ENCODE measurements at places on chromosomes 6 and 20.
A peak's percentile ranks its signal among the peaks of the same experiment; 100 is the strongest.

DNA sequence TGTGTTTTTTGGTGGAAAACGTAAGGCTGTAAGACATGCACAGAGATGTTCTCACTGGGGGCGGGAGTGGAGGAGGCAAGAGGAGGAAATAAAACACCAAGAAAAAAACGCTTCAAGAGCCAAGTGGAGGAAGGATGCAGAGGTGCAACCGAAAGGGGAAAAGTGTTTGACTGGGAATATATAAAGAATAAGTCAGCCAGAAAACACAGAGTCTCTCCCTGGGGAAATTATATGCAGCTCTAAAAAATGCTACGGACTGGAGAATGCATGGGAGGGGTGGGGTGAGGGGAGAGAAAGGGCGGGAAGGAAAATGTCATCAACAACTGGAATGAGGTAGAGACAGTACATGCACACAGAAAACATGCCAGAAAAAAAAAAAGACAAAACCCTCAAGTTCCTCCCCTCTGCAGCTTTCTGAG is 133.5 kb downstream of the SCML4 start:
- DNase-seq = peak; percentile 83

- no peak for DNase-seq
These were observed 108.6 kb downstream of the VIP start for GRCh38 chr6:152859225-152859624.

GRCh38 chr6:40256831-40257230 is 322.6 kb upstream of the MOCS1 start:
- DNase-seq = no peak

- no peak for DNase-seq
These were observed 52.3 kb downstream of the SLX4IP start for GRCh38 chr20:10487142-10488136.

GRCh38 chr6:163063561-163063960 is 335.8 kb downstream of the PACRG start:
- DNase-seq = no peak

- peak; percentile 81 for DNase-seq
These were observed 80.4 kb upstream of the BTN3A2 start for GRCh38 chr6:26284537-26285142.

GRCh38 chr20:25284131-25284601 is 36.3 kb downstream of the PYGB start:
- DNase-seq = peak; percentile 8

DNA sequence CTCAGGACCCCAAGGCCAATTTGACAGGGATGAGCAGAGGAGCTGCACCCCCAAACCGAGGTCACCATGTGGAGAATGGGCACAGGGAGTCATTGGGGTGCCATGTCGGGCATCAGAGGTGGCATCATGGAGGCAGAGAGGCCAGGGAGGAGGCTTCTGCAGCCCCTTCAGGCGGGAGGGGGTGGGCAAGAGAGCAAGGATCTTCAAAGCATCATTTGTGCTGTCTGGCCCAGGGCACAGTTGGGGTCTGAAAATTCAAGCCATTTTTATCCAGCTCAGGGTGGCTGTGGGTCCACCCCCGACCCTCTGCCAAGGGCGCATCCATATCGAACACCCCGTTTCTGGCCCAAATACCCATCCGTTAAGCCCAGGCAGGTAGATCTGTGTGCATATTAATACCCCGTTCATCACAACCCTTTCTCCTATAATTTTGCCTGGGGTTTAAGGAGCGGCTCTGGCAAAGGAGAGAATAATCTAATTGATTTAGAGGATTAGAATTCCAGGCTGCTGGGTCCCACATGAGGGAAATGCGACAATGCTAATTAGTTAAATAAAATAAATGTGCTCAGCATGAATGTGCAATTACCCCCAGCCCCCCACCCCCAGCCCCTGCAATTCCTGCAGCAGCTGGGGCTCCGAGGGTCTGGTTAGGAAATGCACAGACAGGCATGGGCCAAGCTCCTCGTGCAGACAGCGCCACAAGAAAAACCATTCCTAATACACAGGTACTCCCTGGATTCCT is 31.9 kb downstream of the VSTM2L start:
- DNase-seq = no peak

GRCh38 chr20:50329981-50330503 is 139.4 kb downstream of the CEBPB start:
- no peak for DNase-seq

DNA sequence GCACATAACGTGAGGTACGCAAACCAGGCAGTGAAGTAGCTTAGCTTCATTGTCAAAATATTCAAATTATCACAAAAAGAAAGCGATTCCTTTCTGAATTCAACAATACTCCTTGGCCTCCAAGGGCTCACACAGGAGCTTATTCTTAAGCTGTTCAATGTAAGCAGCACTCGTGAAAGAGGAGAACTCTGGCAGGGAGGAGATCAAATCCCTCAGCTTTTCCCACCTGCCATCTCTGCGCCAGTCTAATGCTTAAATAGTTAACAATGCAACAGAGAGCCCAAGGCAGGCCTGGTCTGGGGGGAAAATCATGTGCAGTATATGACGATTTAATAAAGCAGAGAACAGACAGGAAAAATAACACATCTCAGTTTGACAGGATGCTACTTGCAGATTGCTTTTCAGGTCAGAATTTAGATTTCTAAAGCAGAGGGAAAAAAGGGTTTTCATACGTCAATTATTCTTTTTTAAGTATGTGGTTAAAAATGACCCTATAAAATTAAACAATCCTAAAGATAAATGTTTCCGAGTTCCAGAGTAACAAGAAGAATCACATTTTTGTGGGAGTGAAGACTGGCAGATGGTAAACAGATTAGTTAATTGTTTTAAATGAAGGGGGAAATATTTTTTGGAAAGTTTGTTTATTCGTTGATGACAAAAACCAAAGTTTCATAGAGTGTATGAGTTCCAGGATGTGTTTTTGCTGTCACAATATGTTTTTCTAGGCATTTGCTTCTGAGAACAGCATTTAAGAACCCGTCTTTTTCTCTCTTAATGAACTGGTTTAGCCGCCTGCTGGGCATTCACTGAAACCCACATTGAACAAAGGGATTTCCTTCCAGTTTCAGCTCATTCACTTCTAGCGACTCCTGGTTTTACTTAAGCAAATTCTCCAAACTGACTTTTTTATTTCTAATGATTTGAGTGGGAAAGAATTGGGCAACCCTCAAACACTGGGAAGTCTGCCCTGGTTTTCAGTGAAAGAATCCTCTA is 45.9 kb downstream of the PLAGL1 start:
- peak; percentile 71 for DNase-seq
